ENCODE measurements at places on chromosomes 6 and 20. TPM values are rescaled to one million over a fixed set of nuclear protein-coding genes. Genes with fewer than 3 reads are reported as not detected.

Gene SEL1L2
- total RNA-seq = 7.4 TPM

Gene GFRAL
- not detected for total RNA-seq

Gene MCHR2
- total RNA-seq = not detected

Gene TDP2
- total RNA-seq = 37.2 TPM

Gene KIFC1
- total RNA-seq = 2.0 TPM

Gene LPIN3
- total RNA-seq = 43.2 TPM

Gene SGK2
- 8.2 TPM for total RNA-seq

Gene ZBTB46
- 10.7 TPM for total RNA-seq

Gene ZNF334
- total RNA-seq = 0.96 TPM

Gene TFAP2C
- 1.8 TPM for total RNA-seq

Gene TSBP1
- total RNA-seq = not detected

Gene SLA2
- total RNA-seq = 0.64 TPM

Gene PACSIN1
- total RNA-seq = not detected

Gene PPP1R14C
- 5.6 TPM for total RNA-seq

Gene BPI
- not detected for total RNA-seq

Gene SLC16A10
- total RNA-seq = 5.4 TPM

Gene BMP2
- total RNA-seq = 3.9 TPM

Gene PLN
- 2.9 TPM for total RNA-seq

Gene BANF2
- not detected for total RNA-seq

Measured in breast epithelium (tissue), 4 donors.